ENCODE measurements at places on chromosomes 6 and 20.

DNA sequence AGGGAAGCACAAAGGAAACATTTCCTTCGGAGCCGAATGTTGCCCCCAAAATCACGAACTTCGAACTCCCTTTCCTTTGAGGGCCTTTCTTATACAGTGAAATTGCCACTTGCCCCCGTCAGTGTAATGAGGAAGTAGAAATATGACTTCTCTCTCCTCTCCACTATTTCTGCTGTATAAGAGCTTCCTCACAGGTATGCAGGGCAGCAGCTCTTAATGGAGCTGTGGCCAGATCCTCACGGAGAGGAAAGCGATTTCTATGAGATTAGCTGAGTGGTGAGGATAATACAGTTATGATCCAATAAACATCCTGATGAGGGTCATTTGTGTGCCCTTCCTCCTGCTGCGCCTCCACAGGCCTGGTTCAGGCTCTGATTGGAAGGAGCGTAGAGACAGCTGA is 10.8 kb upstream of the CPNE5 start:
- DNase-seq = no peak

GRCh38 chr6:40630051-40630450 is 42.9 kb upstream of the LRFN2 start:
- no peak for DNase-seq

DNA sequence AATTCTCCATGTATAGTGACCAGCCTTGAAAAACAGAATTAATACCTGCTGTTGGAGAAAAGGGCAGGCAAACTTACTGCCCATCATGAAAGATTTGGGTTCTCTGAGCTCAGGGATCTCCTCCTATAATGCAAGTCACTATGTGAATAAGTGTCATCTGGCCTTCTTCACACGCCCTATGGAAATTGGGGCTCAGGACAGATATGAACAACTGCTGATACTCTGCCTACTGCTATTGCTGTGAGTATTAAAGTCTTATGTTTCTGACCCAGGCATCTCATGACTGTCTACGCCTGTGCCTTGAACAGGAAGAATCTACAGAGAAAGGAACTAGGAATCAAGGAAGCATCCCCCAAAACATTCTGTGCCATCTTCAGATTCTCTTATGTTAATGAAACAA is 226.1 kb downstream of the SOD2 start:
- no peak for DNase-seq

- no peak for DNase-seq
These were observed 12.1 kb downstream of the BCL2L1 start for GRCh38 chr20:31710423-31711108.

All from GM13976 (cell line).